Hematopoietic multipotent progenitor cell (in vitro differentiated cells): ENCODE measurements at places on chromosomes 6 and 20.

DNA sequence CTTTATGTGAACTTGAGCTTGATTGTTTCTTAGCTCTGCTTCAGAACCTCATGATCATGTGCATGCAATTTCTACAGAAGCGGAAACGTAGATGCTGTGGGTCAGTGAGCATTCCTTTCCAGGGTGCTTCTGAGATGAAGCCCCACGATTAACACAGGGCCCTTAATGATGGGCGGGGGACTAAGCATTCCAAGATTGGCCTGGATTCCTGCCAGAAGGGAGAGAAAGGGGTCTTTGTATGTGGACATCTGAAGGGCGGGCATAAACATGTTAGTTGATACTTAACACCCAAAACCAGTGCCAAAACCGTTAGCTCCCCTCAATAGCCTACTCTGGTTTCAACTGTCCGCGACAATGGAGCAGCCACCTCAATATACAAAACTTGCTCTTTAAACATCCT, 46.9 kb upstream of the POU3F2 start:
- DNase-seq: no peak

DNA sequence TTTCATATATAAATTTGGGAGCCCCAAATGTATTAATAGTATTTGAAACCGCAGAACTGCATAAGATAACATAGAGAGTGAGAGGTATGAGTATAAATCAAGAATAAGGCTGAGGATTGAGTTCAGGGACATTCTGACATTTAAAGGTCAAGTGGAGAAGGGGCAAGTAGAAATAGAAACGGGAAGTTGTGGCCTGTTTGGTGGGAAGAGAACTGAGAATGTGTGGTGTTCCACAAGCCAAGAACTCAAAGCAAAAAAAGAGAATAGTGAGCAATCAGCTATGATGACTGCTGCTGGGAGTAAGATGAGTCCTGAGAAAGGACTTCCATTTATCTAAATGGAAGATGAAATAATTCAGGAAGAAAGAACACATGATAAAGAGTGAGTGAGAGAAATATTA, 418.4 kb downstream of the CD109 start:
- no peak for DNase-seq

DNA sequence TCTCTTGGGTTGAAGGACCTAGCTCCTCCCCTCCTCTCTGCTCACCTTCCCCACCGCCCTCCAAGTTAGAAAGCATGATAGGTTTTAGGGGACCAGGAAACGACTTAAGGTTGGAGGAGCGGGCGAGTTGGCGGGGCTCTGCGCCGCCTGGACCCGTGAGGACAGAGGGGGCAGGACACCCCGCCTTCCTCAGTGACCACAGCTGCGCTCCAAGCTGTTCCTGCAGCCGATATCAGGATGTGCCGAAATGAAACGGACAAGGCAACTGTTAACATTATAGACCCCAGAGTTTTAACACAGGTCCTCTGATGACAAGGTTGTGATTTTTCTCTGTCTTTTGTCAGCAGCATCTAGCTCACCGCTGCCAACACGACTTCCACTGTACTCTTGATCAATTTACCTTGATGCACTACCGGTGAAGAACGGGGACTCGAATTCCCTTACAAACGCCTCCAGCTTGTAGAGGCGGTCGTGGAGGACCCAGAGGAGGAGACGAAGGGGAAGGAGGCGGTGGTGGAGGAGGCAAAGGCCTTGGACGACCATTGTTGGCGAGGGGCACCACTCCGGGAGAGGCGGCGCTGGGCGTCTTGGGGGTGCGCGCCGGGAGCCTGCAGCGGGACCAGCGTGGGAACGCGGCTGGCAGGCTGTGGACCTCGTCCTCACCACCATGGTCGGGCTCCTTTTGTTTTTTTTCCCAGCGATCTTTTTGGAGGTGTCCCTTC, at the start of gene GRM1:
GRM1 (plus strand) TSS at position 212 of the 722 bp plus-strand sequence; CDS start at position 668, 456 bp downstream.
- no peak for DNase-seq

GRCh38 chr6:126103993-126104392, 117.7 kb downstream of the TRMT11 start:
- DNase-seq: no peak

- DNase-seq: no peak
These were observed 56.2 kb downstream of the SNX9 start for GRCh38 chr6:157879034-157879872.

GRCh38 chr6:799769-800168, 106.8 kb upstream of the EXOC2 start:
- no peak for DNase-seq

GRCh38 chr6:52739627-52740026, 23.6 kb downstream of the GSTA2 start:
- DNase-seq: no peak

GRCh38 chr20:56433221-56433879, 21.3 kb downstream of the CASS4 start:
- DNase-seq: no peak
